Fibroblast of skin of left quadriceps (primary cell): ENCODE measurements at places on chromosomes 2 and 18.

- DNase-seq, result no peak
Observed at GRCh38 chr2:219358170-219359075, 25.9 kb upstream of the RESP18 start.

DNA sequence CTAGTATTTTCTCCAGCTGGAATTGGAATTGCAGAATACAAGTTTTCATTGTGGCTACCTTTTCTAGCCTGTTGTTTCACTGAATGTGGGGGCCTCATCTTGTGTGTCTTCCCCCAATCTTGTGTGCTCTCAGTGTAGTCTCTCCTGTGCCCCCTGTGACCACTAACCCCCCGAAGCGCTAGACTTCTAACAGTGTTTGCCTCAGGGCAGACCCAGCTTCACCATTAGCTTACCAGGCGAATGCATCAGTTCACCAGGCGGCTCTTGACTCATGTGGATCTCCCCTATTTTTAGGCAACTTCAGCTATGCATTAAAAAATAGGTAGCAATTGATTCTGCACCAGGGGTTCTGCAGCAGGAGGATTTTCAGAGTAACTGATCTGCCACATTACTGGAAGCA is 376.2 kb upstream of the MEIS1 start:
- no peak for DNase-seq

GRCh38 chr2:121260370-121261154 is 24.4 kb downstream of the TFCP2L1 start:
- DNase-seq, result no peak

DNA sequence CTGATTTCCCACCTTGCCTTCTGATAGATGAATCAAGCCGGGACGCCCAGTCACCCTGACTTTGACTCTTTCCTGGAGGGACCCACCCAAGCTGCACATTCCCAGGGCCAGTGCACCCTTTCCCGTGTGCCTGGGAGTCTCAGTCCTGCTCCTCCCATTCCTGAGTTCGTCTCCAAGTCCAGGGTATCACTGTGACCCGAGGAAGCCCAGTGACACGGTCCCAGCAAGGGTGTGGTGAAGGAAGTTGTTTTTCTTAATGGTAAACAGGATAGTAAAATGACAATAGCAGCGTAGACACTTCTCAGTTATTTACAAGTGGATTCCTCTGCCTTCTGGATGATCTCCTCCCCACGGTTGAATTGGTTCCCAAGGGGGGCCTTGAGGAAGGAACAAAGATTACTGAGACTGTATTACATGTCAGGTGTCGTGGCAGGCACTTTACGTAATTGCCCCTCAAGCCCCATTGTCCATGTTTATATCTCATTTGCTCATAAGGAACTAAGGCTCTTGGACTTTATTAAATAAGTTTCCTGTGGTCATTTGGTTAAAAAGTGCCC is 123.3 kb downstream of the PRKCE start:
- DNase-seq, result no peak

GRCh38 chr2:160194946-160195345 is 5.1 kb downstream of the ITGB6 start:
- no peak for DNase-seq

DNA sequence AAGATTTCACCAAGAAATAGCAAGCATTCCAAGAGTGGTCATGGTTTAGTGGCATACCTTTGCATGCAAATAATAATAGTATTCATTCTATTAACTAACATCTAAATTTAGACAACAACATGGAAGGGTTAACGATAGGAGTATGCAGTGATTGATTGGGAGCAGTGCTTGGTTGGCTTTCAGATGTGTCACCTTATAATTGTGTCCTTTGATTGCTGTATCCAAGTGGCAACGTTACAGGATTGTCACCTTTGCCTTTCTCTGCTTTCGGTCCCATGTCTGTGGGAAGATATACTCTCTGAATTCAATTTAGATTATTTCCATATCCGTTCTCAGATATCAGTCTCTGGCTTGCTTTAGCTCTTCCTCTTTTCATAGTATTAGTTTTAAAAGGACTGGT is 152.8 kb upstream of the MAP3K20 start:
- no peak for DNase-seq
